ENCODE measurements at places on chromosomes 6 and 20. TPM values are rescaled to one million over a fixed set of nuclear protein-coding genes. Genes with fewer than 3 reads are reported as not detected.

Gene POU3F2
- 0.48 TPM for total RNA-seq

Gene IFT52
- 31.6 TPM for total RNA-seq

Gene DNMT3B
- 1,016 TPM for total RNA-seq

Gene TTK
- total RNA-seq: 62.2 TPM

Gene GABRR1
- 0.17 TPM for total RNA-seq

Gene PACSIN1
- total RNA-seq: 10.5 TPM

Gene FOXQ1
- not detected for total RNA-seq

Gene NMBR
- total RNA-seq: not detected

Gene MLN
- total RNA-seq: not detected

Gene LIN28B
- total RNA-seq: 94.7 TPM

Gene RAET1L
- total RNA-seq: not detected

Gene SLC9A8
- total RNA-seq: 6.2 TPM

Gene ADGRB3
- 1.2 TPM for total RNA-seq

DNA sequence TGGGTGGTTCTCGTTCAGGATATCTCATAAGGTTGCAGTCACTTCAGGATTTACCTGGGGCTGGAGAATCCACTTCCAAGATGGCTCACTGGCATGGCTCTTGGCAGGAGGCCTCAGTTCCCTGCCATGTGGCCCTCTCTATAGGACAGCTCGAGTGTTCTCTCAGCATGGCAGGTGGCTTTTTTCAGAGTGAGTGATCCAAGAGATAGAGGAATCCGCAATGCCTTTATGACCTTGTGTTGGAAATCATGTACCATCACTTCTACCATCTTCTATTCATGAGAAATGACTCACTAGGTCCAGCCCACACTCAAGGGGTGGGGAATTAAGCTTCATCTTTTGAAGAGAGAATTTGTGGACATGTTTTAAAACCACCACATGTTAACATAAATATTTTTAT lies 37.8 kb downstream of the PPP1R16B start:
- no peak for DNase-seq

DNA sequence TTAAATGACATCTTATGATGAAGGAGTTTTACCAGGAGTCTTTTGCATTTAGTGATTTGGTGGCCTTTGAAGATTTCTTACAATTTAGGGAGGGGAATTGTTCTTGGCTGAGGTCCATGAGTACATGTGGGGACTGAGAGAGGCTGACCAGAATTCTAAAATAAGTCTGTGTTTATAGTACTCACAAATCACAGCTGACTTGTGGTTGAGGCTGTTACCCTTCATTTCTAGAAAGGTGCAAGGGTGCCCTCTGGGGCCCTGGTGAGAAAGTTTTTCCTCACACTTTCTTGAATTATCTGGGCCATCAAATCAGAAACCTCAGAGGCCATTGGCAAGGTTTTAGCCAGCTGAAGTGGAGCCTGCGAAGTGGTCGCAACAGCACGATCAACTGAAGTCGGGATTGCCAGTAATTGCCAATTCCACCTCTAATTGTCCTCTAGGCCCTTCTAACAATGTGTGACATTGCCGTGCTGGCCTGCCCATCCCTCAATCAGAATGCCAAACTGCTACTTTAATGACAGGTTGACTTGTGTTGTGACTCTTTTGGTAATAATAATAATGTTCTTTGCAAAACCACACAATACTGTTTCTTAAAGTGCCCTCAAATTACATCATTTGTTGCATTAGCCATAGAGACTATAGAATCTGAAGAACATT lies 221.6 kb downstream of the OGFRL1 start:
- DNase-seq: peak; percentile 56

DNA sequence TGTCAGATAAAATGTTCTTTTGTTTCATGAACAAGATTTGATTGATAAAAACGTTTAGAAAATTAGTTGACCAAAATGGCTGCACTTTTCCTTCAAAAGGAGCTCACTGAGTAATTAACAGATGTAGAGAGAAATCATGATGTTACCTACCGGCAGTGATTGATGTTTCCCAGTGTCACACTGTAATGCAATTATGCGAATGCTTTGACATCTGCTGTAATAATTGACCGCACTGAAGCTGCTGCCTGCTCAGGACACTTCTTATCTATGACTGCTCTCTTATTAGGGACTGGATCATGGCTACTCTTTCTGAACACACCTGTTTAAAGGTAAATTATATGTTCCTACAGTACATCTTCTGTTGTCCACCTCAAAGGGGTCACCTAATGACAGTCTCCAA lies 94.6 kb downstream of the GPR63 start:
- DNase-seq: no peak

DNA sequence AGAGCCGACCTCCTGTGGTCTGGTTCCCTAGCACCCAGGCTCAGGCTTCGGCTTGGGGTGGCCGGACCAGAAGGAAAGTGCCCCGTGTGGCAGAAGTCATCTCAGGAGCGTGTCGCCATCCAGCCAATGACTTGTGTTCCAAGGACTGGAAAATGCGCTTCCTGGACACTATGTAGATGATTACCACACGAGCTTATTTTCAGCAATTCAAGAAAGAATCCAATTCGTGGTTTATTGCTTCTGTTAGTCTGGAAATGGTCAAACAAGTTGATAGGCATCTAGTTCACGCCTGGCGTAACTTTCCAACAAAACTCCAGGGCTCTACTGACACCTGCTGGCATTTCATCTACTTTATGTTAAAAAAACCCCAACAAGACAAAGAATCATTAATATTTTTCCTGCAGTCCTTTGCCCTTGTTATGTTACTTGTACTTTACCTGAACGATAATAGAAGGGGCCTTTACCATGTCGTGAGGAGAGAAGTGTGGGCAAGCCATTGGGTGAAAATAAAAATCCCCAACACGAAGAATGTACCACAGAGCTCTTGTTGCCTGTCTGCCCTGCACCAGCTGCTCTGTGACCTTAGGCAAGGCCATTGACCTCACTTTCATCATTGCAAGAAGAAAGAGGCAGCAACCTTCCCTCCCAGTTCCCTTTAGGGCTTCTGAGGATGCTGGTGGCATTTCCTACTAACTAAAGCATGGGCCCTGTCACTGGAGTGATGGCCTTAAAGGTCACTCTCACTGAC lies 154.7 kb upstream of the LAMP5 start:
- peak; percentile 62 for DNase-seq

DNA sequence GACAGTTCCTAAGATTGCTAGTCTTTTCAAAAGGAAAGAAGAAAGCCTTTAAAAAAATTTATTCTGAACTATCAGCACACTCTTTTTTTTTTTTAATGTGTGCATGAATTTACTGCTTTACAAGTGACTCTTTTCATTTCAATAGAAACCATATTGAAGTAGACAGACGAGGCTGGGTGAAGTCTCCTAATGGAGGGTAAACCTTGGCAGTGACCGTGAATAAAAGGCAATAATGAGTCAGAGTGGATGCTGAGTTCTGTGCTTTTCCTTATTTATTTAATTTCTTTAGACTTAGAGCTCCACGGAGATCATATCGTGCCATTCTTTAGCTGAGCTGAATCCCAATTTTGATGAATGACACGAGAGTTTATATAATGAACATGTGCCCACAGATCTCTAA lies 196.9 kb downstream of the PRL start:
- DNase-seq: no peak

- no peak for DNase-seq
These were observed 202.5 kb upstream of the ASCC3 start for GRCh38 chr6:101083533-101084175.

DNA sequence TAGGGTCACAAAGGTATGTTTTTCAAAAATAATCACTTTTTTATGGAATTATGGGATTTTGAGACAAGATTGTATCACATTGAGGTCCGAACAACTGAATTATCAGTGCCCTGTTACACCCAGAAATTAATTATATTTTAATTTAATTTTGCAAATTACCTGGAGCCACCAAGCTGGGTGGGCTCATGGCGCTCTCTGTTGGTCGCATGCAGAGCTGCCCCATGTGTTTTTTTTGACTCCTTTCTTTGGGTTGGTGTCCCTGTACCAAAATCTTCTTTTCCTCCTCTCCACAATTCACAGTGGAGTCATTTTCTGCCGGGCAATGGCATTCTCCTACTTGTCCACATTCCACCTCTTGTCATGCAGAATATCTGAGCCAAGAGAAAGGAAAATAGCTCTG lies 38.9 kb upstream of the FRMD1 start:
- DNase-seq: peak; percentile 47

DNA sequence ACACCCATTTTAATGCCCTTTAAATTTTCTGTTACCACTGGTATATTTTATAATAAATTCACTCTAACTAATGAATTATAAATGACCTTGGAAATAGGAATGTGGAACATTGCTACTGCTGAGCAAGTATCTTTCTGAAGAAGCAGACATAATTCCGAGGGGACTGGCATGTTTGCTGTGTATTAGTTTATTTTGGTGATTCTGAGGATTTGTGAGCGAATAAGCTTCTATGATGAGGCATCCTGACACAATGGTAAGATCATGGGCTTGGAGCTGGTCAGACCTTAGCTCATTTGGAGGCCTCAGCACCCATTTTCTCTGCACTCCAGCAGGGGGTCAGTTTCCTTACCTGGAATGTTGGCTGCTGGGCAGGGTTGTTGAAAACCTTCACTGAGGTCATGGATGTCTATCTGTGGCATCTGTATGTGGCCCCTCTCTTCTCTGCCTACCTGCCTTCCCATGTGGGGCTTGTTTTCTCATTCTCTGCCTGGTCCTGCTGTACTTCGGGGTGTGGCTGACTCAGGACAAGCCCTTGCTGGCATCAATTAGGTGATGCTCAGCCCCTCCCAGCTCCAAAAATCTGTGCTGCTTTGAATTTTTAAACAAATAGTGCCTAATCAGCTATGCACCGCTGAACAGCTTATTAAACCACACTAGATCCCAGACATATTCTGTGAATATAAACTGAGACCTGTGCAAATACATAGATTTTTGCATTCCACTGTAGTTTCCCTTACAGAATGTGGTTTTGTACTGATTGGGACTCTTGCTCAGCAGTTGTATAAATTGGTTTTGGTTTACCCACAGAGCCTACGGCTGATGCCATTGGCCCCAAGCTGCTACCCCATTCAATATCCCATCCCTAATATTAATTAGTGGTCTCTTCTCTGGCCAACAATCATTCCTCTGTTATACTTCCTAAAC lies 10.7 kb downstream of the ARID1B start:
- DNase-seq: no peak

- DNase-seq: no peak
These were observed 4.3 kb downstream of the PFDN4 start for GRCh38 chr20:54212226-54212625.

DNA sequence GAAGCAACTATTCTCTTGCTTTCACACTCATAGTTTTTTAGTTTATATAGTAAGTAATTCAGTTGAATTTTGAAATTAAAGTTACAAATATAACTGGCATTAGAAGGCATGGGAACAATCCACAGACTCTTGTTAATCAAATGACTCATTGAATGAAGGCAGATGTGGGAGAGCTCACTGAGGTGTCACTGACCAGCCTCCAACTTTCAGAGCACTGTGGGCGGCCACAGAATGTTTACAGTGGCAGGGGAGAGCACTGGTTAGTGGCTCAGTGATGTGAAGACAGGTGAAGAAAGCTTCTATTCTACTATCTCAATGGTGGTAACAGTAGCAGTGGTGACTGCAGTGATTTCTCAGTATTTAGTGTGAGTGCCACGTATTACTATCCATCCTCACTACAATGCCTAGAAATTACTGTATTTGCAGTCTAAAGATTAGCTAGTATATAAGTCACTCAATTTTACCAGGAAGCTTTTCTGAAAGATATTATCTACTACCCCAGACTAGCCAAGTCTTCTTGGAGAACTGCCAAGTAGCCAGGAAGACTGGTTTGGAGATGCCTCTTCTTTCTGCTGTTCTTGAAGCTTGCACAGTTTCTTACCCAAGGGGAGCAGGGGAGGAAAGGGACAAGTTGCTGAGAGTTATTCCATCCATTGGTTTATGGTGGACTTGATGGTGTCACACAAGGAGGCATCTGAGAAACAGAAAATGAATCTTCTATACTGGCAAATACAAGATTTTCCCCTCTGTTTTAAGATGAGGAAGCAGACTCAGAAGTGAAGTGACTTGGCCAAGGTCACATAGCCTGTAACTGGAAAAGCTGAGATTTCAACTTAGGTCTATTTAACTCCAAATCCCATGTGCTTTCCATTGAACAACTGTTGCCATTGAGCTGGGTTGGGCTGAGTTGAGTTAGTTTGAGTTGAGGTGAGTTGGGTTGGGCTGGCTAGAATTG lies 231.2 kb downstream of the ANKRD60 start:
- DNase-seq: no peak

- no peak for DNase-seq
These were observed 153.8 kb upstream of the IRAK1BP1 start for GRCh38 chr6:78713564-78713963.

- no peak for DNase-seq
These were observed 25.5 kb upstream of the WFDC2 start for GRCh38 chr20:45444050-45444449.

- no peak for DNase-seq
These were observed 1.2 kb downstream of the NKX2-2 start for GRCh38 chr20:21512634-21513180.

DNA sequence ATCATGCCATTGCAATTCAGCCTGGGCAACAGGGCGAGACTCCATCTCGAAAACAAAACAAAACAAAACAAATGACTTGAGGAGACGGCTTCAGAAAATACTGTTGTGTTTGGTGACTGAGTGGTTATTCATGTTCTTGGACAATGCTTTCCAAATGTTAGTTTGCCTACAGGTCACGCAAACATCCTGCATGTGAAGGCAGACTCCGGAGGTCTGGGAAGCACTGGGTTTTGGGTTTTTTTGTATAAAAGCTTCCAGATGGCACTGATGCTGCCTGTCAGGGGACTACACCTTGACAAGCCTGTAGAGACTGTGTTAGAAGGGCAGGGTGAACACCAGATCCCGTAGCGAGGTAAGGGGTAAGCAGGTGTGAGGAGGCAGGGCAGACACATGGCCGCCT lies 81.7 kb downstream of the THBS2 start:
- DNase-seq: no peak

GRCh38 chr20:35320396-35321126 lies 28.3 kb upstream of the FAM83C start:
- DNase-seq: no peak

DNA sequence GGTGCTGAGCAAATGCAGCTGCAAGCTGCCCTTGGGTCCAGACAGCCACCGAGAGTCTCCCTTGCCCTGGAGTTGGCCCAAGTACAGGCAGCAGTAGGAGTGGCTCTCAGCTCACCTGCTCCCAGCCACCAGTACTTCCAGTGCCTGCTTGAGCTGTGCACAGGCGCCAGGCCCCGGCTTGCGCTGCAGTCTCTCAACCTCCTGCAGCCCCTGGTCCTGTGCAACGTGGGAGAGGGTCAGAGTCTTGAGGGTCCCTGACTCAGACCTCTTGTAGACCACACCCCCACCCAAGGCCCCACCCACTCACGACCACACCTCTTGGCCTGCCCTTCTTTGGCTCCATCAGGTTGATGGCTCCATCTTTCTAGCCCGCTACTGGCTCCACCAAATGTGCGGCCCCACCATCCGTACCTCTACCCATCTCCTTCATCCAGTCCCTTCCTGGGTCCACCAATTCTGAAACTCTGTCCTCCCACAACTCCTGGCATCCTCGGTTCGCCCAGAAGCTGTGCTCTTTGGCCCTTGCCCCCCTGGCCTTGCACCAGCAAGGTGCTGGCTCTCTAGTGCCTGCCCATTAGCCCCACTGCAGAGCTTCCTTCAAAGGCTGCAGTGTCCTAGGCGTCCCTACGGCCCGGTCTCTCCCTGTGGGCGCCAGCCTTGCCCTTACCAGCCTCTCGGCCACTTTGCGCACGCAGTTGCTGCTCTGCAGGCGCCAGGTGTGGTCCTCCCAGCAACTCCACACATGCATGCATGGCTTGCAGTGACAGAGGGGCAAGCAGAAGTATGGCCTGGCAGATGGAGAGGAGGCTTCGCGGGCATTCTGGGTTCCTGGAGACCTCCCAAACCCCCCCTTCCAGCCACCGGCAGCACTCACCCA lies 16.5 kb upstream of the SPAG4 start:
- DNase-seq: no peak

GRCh38 chr6:158558415-158559306 lies 1.2 kb upstream of the TMEM181 start:
- no peak for DNase-seq
